ENCODE measurements at places on chromosomes 6 and 20. TPM values are rescaled to one million over a fixed set of nuclear protein-coding genes. Genes with fewer than 3 reads are reported as not detected.
A peak's percentile ranks its signal among the peaks of the same experiment; 100 is the strongest.

Gene EHMT2
- total RNA-seq = 58.4 TPM

Gene GNAS-AS1
- 0.65 TPM for total RNA-seq

DNA sequence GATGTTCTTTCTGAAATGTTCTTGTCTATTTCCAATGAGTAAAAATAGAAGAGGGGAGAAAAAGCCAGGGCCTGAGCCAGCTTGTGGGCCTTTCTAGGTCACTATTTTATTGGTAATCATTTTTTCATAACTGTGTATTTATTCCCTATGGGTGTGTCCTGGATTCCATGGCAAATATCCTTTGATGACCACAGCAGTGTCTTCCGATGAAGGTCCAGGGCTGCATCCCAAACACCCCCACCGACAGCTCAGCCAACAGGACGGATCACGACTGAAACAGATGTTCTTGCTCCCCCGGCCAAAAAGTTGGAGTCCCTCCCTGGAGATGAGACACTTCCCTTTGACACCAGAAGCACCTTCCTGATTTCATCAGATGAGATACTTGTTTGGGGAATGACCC is 105.4 kb upstream of the PLEKHG1 start:
- no peaks in the 10 kb centered on the region for H3K36me3 ChIP-seq
- peaks cover 6% of the 10 kb centered on the region for H3K27me3 ChIP-seq
- H3K4me3 ChIP-seq = no peak overlapping the region
- H3K4me1 ChIP-seq = peaks cover 25% of the 10 kb centered on the region
- no peak for DNase-seq

GRCh38 chr6:3663081-3663480 is 88.4 kb downstream of the PXDC1 start:
- H3K4me1 ChIP-seq = no peaks in the 10 kb centered on the region
- no peaks in the 10 kb centered on the region for H3K36me3 ChIP-seq
- H3K4me3 ChIP-seq = no peak overlapping the region
- DNase-seq = no peak

GRCh38 chr20:49892817-49893216 is 22.5 kb downstream of the SPATA2 start:
- peak overlapping the region; percentile 81 for H3K27ac ChIP-seq
- H3K4me1 ChIP-seq = peaks cover 37% of the 10 kb centered on the region
- peaks cover 21% of the 10 kb centered on the region for H3K36me3 ChIP-seq
- H3K27me3 ChIP-seq = no peaks in the 10 kb centered on the region
- no peak for DNase-seq
- H3K4me3 ChIP-seq = peak overlapping the region; percentile 57

All from activated CD4-positive, alpha-beta memory T cell treated with anti-CD3 and anti-CD28 coated beads, Interleukin-2, amount 10 ng/mL, durations not matched to agents 7 days and 5 days (primary cell).